Right renal cortex interstitium (tissue), 3 donors: ENCODE measurements at places on chromosomes 12 and 14.

- DNase-seq: no peak
Observed at GRCh38 chr12:24544368-24544767, 404.5 kb downstream of the BCAT1 start.

- DNase-seq: no peak
Observed at GRCh38 chr14:54348923-54349620, 47.7 kb upstream of the CDKN3 start.

- DNase-seq: no peak
Observed at GRCh38 chr14:69632164-69632563, 20.8 kb downstream of the SUSD6 start.

- DNase-seq: no peak
Observed at GRCh38 chr12:19945559-19946435, 422.5 kb upstream of the PDE3A start.

DNA sequence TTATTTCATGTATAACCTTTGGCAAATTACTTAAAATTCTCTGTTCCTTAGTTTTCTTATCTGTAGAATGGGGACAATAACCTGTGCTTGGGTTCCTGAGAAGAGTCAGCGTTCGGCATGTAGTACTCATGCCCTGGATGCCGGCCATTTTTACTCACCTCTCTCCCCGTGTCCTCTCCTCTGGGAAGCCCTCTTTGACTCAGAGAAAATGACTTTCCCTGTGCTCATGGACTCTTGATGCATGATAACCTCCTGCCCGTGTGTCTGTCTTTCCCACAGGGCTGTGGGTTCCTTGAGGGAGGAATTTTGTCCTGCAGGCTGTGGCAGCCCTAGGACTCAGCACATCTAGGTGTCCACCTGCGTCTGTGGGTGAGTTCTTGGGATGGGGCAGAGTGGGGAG is 5.8 kb upstream of the C1RL start:
- DNase-seq: no peak

DNA sequence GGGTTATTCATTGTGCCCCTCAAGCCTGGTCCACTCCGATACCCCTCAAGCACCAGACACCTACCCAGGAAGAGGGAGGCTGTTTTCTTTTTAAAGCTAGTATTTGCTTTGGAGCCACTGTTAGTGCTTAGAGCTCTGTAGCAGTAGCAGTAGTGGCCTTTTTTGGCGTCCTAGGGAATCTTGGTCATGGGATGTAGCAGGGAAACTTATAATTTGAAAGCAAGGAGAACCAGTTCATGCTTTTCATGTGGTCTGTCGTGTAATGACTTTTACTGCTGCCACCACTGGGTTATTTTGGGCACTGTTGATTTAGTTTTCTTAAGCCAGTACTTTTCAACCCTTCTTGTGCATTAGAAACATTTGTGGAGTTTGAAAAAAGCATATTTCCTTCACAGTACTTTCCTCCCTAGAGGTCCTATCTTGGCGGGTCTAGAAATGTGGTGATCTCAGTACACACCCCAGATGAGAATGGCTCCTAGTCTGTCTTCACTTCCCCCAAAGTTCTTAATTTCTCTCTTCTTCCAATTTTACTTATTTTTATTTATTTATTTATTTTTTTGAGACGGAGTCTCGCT is 49.7 kb downstream of the MARK3 start:
- DNase-seq: no peak

- DNase-seq: no peak
Observed at GRCh38 chr14:51939755-51940301, 49.5 kb upstream of the RTRAF start.

DNA sequence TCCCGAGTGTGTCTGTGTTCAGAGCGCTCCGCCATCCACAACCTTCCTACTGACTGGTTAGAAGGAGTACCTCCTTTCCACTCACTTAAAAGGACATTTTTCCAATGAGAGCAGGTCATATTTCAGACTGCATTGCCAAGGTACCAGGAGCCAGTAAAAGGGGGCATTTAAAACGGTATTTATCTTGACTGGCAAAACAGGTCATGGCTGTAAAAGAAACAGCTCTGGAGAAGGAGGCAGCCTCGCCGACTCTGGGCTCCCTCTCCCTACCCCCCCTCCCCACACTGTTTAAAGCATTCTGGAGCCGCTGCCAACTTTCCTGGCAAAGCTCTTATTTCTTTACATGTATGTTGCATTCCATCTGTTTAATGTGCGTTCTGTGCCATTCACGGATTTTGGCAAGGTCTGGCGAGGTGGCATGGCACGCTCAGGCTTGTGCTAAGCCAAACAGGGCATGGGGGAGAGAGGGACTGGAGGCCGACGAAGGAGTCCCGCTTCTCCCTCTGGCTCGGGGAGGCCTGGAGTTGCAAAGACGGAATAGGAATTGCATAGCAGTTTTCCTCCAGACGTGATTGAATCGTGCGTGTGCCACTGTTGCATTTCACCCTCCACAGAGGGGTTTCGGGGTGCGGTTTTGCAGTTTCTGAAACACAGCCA is 41.2 kb upstream of the MED13L start:
- DNase-seq: no peak

DNA sequence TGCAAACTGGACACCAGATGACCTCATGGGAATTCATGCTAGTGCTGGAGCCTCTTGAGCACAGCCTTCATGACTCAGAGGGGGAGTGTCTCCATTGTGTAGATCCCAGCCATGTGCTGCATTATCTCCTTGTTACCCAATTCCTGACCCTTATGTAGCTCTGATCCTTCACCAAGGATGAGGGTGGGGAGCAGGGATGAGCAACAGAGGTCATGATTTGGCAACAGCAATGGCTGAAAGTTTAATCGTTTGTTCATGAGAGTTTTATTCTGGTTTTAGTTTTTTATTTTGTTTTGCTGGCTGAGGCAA is 9.5 kb upstream of the BDKRB1 start:
- no peak for DNase-seq
